ENCODE measurements at places on chromosomes 11 and 22. TPM values are rescaled to one million over a fixed set of nuclear protein-coding genes. Genes with fewer than 3 reads are reported as not detected.

Gene MRGPRF
- total RNA-seq = under 0.01 TPM

Gene PRG3
- total RNA-seq = not detected

Gene MYBPC3
- total RNA-seq = 0.21 TPM

Gene DUSP18
- 3.3 TPM for total RNA-seq

Gene PLEKHB1
- total RNA-seq = 15.3 TPM

Gene DNHD1
- total RNA-seq = 18.3 TPM

Gene PGA5
- 0.52 TPM for total RNA-seq

Gene PKP3
- not detected for total RNA-seq

Gene APOL5
- total RNA-seq = not detected

Gene CDON
- total RNA-seq = 1.2 TPM

Gene TMEM258
- total RNA-seq = 32.5 TPM

Gene CDHR5
- 0.10 TPM for total RNA-seq

Gene IGLL5
- total RNA-seq = 2.0 TPM

Gene TRIM48
- not detected for total RNA-seq

Gene SLC35E4
- total RNA-seq = 4.4 TPM

Gene ALX4
- total RNA-seq = not detected

Gene ASCL2
- 2.3 TPM for total RNA-seq

Gene CBX7
- total RNA-seq = 28.8 TPM

Gene DHCR7
- total RNA-seq = 5.4 TPM

Gene OR52I2
- total RNA-seq = not detected

Gene GLB1L2
- 0.42 TPM for total RNA-seq

Gene SLC5A1
- total RNA-seq = not detected

Gene CARD18
- not detected for total RNA-seq

Gene CHRM1
- not detected for total RNA-seq

Gene KIF18A
- total RNA-seq = 6.2 TPM

Gene GGT5
- 0.31 TPM for total RNA-seq

Gene CBLIF
- not detected for total RNA-seq

Gene OR4X1
- not detected for total RNA-seq

Gene RAB38
- 1.3 TPM for total RNA-seq

Gene MFRP
- total RNA-seq = not detected

Gene ZP1
- not detected for total RNA-seq

Gene ARHGEF17
- 0.31 TPM for total RNA-seq

Gene OR2AG1
- total RNA-seq = not detected

Gene CRYBB2
- not detected for total RNA-seq

Gene DDI1
- not detected for total RNA-seq

Gene AMPD3
- 20.1 TPM for total RNA-seq

Data from mononuclear cell (primary cell).